HepG2 (cell line): ENCODE measurements at places on chromosomes 4 and X.

- DNase-seq, result no peak
Observed at GRCh38 chr4:19177616-19178015, 1074.1 kb upstream of the SLIT2 start.

- no peak for DNase-seq
Observed at GRCh38 chrX:74080165-74080564, 223.8 kb upstream of the ZCCHC13 start.

DNA sequence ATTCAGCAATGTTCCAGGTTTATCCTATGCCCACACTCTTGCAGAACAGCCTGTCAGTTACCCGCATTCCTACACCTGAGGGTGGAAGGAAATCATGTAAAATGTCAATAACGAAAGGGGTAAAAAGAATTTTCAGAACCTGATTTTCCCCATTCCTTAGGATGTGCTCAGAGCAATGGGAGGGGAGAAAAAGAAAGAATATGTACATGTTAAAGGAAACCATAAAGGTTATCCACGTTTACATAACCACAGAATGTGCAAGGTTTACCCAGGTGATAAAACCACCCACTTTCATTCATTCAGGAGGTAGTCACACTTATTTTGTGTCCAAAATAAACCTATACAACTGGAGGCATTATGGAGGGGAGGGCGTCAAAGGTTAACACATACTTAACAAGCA lies 335.5 kb downstream of the ZNF674 start:
- DNase-seq, result no peak

DNA sequence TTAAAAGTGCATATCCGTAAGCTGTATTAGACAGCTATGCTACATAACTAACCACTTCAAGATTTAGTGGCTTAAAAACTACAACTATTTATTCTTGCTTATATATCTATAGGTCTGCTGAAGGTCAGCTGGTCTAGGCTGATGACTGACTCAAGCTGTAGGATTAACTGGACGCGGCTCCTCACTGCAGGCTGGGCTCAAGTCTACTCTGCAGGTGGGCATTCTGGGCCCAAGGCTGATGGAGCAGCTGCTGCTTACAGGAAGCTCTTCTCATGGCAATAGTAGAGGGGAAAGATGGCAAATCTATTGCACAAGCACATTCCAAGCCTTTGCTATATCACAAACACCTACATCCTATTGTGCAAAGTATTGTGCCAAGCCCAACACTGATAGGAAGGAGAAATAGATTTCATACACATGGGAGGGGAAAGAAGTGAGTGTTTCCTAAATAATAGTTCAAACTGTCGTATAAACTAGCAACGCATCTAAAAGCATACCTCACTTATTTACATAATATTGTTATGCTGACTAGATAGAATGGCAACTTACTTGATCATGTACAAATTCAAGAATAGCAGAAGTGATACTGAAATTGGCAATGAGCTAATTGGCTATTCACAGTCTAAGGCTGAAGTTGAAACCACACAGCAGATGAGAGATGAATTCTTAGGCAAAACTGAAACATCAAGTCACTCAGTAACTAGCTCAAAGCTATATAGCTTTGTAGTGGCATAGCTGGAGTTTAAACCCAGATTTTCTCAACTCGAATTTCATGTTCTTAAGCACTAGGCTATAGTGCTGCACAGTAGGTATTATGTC lies 263.8 kb downstream of the NKX6-1 start:
- DNase-seq, result no peak

GRCh38 chrX:46959985-46960700 lies 47.9 kb downstream of the JADE3 start:
- no peak for DNase-seq

DNA sequence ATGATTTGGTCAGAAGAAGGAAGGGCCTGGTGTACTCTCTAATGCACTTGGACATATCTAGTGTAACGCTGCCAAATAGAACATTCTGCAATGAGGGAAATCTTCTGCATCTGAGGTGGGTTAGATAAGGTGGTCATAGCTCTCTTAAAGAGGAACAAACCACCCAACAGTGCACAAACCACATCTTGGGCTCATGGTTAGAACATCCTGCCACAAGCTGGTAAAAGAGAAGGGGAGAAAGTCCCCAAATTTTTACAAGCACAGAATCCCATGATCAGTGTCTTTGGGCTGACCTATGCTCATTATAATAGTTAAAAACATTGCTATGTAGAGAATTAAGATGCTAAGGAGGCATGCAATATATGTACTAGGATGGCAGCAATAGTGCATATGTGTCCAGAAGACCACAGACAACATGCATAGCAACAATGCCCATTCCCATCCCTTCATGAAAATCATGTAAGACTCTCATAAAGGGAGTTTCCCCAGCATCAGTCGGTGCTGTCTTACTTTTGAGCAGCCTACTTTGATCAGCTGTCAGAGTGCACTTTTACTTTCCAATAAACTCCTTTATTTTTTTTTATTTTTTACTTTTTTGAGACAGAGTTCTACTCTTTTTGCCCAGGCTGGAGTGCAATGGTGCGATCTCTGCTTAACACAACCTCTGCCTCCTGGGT lies 99.7 kb upstream of the SLC7A11 start:
- no peak for DNase-seq

DNA sequence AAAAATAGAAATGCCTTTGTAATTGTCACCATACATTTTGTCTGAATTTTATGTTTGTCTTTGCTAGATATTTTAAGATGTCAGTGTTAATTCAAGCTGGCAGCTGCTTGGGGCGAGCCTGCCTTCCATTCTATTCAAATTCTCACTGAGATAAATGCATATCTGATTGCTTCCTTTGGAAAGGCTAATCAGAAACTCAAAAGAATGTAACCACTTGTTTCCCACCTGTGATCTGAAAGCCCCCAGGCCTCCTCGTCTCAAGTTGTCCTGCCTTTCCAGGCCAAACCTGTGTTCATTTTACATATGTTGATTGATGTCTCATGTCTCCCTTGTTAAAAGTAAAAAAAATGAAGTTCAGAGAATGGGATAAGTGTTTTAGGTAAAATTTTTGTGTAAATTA lies 318.7 kb upstream of the TECRL start:
- DNase-seq, result no peak

GRCh38 chrX:49988143-49988542 lies 65.7 kb downstream of the CLCN5 start:
- no peak for DNase-seq

GRCh38 chr4:52833941-52834525 lies 28.1 kb upstream of the RASL11B start:
- no peak for DNase-seq

DNA sequence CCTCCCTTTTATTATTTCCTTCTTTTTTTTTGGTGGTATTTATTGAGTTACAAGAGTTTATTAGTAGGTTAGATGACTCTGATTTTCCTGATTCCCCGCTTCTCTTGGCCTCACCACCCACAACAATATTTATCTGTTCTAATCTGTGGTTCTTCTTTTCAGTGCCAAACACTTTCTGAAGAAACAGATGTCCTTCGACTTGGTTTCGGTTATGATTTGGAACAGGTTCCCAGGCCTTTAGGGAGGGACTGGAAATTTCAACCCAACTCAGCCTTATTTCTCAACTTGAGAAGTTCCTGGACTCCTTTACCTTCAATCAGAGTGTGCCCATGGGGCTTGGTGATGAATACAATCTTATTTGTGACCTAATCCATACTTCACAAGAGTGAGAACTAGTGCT lies 108.1 kb downstream of the UCHL1 start:
- DNase-seq, result no peak

GRCh38 chr4:67632492-67632891 lies 68.5 kb downstream of the UBA6 start:
- no peak for DNase-seq

- no peak for DNase-seq
Observed at GRCh38 chr4:138494116-138494515, 252.0 kb upstream of the SLC7A11 start.

- DNase-seq, result no peak
Observed at GRCh38 chr4:66489783-66490452, 819.6 kb upstream of the EPHA5 start.

- peak; percentile 45 for DNase-seq
Observed at GRCh38 chrX:49053223-49054072, 5.4 kb upstream of the CCDC120 start.

GRCh38 chr4:7610022-7610670 lies 175.4 kb upstream of the PSAPL1 start:
- no peak for DNase-seq

- no peak for DNase-seq
Observed at GRCh38 chr4:181970366-181970765, 272.8 kb upstream of the TENM3 start.

GRCh38 chr4:151034829-151035228 lies 19.7 kb upstream of the LRBA start:
- no peak for DNase-seq

DNA sequence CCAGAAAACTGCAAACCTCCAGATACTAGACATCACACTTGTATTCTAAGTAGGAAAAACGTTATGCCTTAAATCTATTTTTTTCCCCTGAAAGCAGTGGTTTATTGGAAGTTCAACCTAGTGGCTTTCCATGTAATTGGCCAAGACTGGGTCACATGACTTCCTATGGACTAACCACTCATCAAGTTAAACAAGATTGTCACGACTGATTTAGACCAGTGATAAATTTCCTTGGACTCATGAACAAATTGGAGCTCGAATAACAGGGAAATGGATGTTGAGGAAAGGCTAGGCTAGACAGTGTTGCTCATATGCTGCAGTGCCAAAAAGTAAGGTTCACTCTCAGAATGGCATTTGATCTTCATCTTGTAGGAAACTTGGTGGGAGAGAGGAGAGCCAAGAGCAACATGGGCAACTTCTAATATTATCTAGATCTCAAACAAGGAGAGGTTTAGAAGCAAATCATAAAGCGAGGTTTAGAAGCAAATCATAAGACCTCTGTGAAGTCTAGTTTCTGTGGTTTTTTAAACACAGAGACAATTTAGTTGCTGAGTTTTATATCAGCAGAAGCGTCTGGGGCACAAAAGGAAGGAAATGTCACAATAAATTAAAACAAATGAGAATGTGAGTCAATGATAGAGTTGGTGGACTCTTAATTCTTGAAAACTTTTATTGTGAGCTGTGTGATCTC lies 165.6 kb upstream of the BOD1L1 start:
- DNase-seq, result no peak

DNA sequence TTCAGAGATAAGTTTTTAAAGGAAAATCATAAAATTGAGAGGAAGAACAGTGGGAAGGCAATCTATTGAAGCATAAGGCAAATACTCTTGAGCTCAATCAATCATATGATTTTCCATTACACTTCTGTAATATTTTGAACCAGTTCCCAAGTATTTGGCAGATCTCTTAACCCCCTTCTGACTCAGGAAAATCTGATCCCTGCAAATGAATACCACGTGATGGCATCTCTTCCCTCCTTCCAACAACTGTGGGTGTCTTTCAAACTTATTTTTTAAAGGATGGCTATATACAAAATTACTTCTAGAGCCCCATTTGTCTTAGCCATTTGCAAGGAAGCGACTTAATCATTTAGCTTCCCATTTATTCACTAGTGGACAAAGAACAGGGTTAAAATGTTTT lies 41.9 kb downstream of the AMOT start:
- no peak for DNase-seq

- DNase-seq, result no peak
Observed at GRCh38 chrX:120774606-120775005, 101.1 kb downstream of the CT47B1 start.

- no peak for DNase-seq
Observed at GRCh38 chrX:69844636-69845035, 205.1 kb downstream of the AWAT2 start.

DNA sequence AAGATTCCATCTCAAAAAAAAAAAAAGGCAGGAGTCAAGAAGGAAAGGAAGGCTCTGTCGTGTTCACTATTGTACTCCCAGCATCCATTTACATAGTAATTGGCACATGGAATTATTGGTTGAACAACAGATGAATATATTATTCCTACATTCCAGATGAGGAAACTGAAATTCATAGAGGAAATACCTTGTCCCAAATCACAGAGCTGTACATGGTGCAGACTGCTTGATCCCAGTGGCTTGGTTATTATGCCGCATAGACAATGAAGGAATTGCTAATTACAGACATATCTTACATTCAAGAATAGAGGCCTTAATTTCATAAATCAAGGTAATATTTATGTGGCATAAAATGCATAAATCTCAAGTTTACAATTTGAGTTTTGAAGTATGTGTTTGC lies 63.6 kb downstream of the LDB2 start:
- no peak for DNase-seq

DNA sequence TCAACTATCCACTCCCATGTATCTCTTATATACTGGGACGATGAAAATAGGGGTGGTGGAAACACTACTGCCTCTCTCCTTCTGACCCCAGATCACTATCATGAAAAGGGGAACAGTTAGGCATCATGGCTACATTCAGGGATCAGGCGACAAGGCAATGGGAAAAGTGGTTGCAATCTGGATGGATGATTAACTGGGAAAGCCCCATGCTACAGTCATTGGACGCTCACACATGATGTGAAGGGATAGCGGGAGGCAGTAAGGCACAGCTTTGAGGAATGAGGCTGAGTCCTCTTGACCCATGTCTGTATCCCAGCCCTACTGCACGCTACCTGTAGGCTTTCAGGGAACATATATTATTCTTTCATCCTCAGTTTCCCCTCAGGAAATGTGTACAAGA lies 10.2 kb downstream of the GASK1B start:
- DNase-seq, result no peak

- DNase-seq, result no peak
Observed at GRCh38 chr4:5651089-5651488, 57.3 kb downstream of the EVC2 start.

GRCh38 chrX:132837126-132837525 lies 121.3 kb downstream of the HS6ST2 start:
- no peak for DNase-seq

DNA sequence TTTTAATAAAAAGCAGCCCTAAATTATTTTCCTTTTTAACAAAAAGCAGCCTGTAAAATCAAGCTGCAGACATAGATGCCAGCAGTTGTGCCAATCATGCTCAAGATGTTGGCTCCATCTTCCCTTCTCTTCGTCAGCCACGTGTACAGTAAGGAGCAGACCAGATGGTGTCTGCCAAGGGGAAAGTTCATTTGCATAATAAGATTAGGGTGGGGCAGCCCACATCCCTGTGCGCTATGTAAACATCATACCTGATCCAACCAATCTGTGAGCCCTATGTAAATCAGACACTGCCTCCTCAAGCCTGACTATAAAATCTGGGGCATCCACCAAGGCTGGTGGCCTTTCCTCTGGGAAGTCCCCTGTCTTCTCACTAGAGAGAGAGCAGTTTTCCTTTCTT lies 23.1 kb upstream of the C1GALT1C1 start:
- DNase-seq, result no peak

GRCh38 chrX:74262452-74263209 lies 41.3 kb upstream of the ZCCHC13 start:
- DNase-seq, result no peak

- DNase-seq, result no peak
Observed at GRCh38 chrX:143017272-143017671, 8.5 kb upstream of the SPANXN4 start.

- DNase-seq, result peak; percentile 71
Observed at GRCh38 chr4:86895692-86896488, 3.7 kb upstream of the C4orf36 start.

GRCh38 chr4:138405466-138405891 lies 163.3 kb upstream of the SLC7A11 start:
- no peak for DNase-seq

- DNase-seq, result no peak
Observed at GRCh38 chr4:3313139-3313538, 20.3 kb downstream of the RGS12 start.
